ENCODE measurements at places on chromosomes 7 and 10.
A peak's percentile ranks its signal among the peaks of the same experiment; 100 is the strongest.

- DNase-seq: peak; percentile 27
Observed at GRCh38 chr10:27620430-27621397, 116.6 kb downstream of the RAB18 start.

GRCh38 chr10:5457741-5458140 is 41.6 kb downstream of the CALML5 start:
- DNase-seq: no peak

DNA sequence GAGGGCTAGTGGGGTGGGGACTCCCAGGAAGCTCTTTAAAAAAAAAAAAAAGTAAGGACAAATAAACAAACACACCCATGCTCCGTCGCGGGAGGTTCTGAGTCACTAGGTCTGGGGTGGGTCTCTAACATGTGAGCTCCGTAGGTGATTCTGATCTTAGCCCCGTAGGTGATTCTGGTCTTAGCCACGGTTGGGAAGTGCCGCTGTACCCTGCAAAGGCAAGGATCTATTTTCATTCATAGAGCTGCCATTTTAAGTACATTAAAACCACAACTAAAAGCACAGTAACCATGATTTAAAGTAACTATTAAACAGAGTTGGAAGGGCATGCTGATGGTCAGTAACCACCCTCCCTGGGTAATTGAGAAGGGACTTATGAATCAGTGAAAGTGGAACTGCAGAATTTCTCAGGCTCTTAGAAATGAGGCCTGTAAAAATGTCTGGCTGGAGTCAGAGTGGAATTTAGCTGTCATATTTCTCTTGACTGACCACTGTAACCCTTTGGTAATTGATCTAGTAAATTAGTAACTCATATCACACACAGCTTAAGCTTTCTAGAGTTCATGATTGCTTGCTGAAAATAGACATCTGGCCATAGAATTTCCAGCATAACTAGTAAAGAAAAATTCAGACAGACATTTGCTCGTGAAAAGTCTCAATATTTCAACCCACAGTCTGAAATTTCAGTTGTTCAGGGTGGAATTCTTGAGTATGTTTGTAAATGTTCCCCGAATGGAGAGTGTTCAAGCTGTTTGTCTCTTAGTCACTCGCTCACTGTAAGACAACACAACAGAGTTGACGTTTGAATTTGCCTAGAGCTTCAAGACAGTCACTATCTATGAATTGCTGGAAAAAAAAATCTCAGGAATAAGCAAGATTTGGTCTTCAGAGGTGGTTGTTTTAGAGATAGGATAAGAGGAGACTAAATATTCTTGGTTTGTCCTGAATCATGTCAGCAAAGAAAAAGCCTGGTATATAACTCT is 34.2 kb upstream of the TCF7L2 start:
- DNase-seq: no peak

DNA sequence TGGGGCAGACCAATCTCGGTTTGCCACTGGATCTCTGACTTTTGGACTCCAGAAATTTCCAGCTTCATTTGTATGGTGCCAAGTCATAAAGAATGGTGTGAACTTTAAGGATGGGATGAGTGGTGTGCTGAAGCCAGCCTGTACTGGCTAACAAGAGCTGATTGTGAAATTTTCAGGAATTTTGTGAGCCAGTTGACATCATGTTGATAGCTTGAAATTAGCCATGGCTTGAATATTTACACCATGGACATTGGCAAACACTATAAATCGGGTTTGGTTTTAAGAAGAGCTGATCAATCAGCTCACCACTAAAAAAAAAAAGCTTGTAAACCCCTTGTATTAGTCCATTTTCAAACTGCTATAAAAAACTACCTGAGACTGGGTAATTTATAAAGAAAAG is 14.1 kb upstream of the MYH16 start:
- DNase-seq: no peak

DNA sequence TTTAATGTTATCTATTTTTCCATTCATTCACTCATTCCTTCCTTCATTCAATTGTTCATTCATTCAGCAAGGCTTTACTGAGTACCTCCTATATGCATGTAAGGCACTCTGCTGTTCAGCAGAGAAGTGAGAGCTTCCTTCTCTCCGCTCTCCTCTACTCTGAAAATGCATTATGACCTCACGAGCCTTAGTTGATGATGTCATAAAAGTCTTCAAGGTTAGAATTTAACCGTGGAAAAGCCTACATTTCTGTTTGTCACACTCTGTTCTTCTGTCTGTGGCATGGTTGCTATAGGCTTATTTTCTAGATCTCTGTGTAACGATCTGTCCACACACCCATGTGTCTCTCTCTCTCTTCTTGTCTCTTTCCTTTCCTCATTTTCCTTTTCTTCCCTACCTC is 17.1 kb downstream of the ODAD2 start:
- no peak for DNase-seq

DNA sequence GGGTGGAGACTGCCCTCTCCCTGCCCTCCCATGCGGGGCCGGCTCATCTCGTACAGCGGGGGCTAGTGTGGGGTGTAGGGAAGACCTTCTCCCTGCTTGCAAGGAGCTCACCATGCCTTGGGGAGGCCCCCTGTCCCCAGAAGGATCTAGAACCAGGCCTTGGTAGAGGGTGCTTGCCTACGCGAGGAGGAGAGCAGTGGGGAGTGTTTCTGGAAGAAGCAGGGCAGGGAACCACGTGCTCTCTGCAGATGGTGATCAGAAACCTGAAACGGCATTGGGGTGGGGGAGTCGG is 2.7 kb downstream of the MAFK start:
- no peak for DNase-seq

GRCh38 chr7:5424749-5425506 is 1.3 kb upstream of the TNRC18 start:
- DNase-seq: no peak

- peak; percentile 96 for DNase-seq
Observed at GRCh38 chr10:58435297-58435985, 50.2 kb downstream of the TFAM start.

DNA sequence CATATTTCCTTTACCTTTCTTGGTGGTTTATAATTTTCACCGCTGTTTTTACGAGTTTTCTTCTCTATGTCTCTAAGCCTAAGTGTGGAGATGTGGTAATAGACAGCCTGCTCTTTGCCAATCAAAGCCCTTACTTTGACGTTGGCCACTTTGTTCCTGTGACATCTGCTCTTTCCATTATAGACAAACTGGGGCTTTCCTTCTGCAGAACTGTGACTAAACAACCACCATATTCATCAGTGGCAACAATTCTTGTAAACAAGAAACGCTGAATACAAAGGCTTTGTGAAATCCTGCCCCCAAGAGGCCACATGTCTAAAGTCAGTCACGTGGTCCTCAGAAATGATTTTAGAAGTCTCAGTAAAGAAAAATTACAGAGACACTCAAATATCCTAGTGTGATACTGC is 59.6 kb upstream of the CAPZA2 start:
- no peak for DNase-seq

GRCh38 chr7:418636-419280 is 100.9 kb downstream of the PDGFA start:
- no peak for DNase-seq

DNA sequence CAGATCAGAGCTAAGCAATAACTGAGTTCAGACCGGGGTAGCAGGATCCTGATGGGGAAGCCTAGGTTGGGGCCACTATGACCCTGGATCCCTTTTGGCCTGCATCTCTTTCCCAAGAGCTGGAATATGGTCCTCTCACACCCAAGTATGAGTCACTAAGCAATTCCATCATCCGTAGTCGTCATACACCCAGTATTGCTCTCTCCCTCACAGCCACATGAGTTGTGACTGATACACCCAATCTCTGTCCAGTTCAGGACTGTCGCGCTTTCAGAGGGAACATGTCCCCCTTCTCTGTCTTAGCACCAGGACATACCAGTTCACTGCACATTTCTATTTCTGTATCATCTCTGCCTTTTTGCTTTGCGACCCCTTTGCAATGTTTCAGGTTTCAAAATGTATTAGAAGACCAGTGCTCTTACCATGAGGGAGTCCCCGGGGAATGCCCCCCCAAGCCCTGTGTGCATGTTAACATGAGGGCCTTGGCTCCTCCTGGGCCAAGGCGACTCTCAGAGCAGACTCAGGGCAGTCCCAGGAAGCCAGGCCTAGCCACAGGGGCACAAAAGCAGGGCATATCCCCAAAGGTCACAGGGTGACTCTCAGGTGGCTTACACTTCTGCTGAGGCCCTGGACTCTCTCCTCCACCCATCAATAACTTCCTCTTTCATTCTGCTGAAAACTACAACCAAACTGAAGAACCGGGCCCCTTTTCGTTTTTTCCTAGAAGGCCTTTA is 75.3 kb upstream of the SAMD8 start:
- DNase-seq: no peak

DNA sequence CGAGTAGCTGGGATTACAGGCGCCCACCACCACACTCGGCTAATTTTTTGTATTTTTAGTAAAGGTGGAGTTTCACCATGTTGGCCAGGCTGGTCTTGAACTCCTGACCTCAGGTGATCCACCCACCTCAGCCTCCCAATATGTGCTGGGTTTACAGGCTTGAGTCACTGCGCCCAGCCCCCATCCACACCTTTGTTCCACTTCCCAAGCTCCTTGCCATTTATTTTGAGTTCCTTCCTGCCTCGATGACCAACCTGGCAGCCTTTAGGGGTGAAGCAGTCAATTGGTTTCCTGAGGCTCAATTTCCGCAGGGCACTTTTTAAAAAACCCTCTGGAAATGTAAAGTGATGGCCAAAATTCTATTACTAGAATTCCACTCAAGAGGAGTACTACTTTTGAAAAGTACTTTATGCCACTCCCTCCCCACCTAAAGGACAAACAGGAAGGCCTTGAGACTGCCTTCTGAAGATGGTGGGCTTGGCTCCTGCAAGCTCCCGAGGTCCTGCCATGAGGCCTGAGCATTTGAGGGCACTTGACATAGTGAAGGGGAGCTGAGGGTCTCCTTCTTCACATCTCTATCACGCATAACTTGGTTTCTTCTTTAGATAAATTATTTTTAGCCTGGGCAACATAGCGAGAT is 32.5 kb upstream of the RBM33 start:
- no peak for DNase-seq

GRCh38 chr10:59325116-59325515 is 37.2 kb downstream of the FAM13C start:
- no peak for DNase-seq

- peak; percentile 93 for DNase-seq
Observed at GRCh38 chr10:70832852-70833528, 17.2 kb downstream of the SGPL1 start.

DNA sequence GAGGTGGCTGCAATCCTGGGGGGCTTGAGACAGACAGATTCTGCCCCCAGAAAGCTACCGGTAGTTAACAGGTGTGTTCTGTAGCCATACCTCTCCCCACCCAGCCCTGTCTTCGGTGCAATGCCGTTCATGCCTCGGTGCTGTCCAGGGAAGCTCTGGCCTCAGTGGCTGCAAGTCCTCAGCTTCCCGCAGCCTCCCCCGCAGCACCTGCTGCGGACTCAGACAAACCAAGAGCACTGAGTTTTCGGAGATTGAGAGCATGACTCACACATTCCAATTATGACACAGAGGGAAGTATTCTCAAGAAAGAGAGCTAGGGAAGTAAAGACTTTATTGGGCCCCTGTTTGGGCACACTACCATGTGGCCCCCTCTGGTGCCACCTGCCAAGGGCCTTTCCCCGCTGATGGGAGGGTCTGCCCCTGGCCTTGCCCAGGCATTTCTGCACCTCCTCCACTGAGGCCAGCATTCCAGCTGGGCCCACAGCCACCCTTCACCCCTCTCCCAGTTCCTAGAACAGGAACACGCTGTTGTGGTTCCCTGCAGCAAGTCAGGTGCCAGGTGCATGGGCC is 30.2 kb upstream of the EZH2 start:
- peak; percentile 79 for DNase-seq

DNA sequence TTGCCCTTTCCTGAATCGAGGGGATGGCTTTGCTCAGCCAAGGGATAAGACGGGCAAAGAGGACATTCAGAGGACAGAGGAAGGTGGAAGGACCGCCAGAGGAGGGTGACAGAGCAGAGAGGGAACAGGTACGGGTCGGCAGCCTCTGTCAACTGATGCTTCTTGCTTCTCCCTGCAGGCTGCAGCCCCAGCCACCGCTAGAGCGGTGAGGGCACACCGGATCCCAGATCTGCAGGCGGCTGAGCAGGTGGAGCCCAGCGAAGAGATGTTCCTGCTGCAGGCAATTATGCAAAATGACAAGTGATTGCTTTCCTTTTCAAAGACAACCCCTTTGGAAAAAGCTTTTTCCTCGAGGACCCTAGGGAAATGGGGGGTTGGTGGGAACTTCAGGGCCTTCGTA is 181.9 kb upstream of the ANKRD30A start:
- DNase-seq: no peak

- DNase-seq: no peak
Observed at GRCh38 chr7:87886875-87887274, 10.6 kb downstream of the DBF4 start.

GRCh38 chr7:158302274-158303070 is 285.2 kb downstream of the PTPRN2 start:
- no peak for DNase-seq

GRCh38 chr10:131651674-131652437 is 249.0 kb upstream of the PPP2R2D start:
- no peak for DNase-seq

GRCh38 chr10:123755061-123755460 is 88.9 kb downstream of the GPR26 start:
- DNase-seq: no peak

DNA sequence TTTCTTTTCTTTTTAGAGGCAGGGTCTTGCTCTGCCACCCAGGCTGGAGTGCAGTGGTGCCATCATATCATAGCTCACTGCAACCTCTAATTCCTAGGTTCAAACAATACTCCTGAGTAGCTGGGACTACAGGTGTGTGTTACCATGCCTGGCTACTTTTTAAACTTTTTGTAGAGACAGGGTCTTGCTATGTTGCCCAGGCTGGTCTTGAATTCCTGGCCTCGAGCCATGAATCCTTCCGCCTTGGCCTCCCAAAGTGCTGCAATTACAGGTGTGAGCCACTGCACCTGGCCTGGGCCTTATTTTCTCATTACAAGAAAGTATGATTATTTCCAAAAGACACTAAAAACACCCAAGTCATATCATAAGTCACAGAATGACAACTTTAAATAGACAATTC is 106.6 kb downstream of the CDK6 start:
- no peak for DNase-seq

DNA sequence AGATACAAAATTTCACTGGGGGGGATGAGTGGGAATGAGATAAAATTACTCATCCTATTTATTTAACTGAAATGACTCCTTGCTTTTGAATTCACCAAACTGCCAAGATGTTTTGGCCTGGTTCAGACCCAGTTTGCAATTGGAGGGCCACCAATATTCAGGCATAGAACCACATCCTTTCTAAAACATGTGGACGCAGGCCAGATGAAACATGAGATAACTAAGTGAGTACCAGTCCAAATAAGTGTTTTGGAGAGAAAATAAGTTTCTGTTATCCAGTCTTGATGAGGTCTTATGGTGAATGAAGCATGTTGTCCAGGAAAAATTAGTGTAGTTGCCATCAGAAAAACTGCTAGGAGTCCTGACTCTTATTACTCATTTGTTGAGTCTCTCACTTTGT is 36.3 kb upstream of the PDK4 start:
- no peak for DNase-seq

GRCh38 chr7:41628901-41629300 is 74.0 kb downstream of the INHBA start:
- DNase-seq: peak; percentile 22

GRCh38 chr10:95820363-95820762 is 64.4 kb downstream of the ENTPD1 start:
- DNase-seq: no peak

- no peak for DNase-seq
Observed at GRCh38 chr7:123360631-123361030, 160.9 kb upstream of the SLC13A1 start.

Measured in non-pigmented ciliary epithelial cell (primary cell).